Fibroblast of skin of abdomen (primary cell): ENCODE measurements at places on chromosomes 12 and 14.
A peak's percentile ranks its signal among the peaks of the same experiment; 100 is the strongest.

- no peak for DNase-seq
Measured at GRCh38 chr12:114691196-114691595, 7.2 kb upstream of the TBX3 start.

- DNase-seq: no peak
Measured at GRCh38 chr14:104132981-104133380, 5.4 kb upstream of the KIF26A start.

- DNase-seq: no peak
Measured at GRCh38 chr14:72278316-72278715, 346.1 kb downstream of the RGS6 start.

- no peak for DNase-seq
Measured at GRCh38 chr14:63795532-63795931, 57.3 kb upstream of the SYNE2 start.

DNA sequence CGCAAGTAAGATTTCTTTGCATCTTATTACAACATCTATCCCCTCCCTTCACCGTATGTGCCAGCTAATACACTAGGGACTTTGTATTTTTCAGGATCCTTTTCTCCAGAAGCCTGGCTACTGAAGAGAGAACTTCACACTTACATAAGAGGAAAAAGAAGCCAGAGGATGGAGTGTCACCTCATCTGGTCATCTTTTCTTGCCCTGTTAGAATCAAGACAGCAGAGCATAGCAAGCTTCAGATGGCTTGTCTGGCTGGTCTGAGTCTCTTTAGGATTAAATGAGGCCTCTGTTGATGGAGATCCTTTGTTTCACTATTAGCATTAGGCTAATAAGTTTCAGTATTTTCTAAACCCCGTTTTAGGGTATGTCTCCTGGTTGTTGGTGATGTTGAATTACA is 14.4 kb upstream of the AACS start:
- DNase-seq: no peak

GRCh38 chr14:76550534-76550933 is 174.6 kb downstream of the ESRRB start:
- DNase-seq: no peak

GRCh38 chr14:98099527-98099926 is 1172.5 kb downstream of the BCL11B start:
- peak; percentile 6 for DNase-seq
